ENCODE measurements at places on chromosomes 3 and 15.

- no peak for DNase-seq
Observed at GRCh38 chr15:83947156-83947555, 288.4 kb upstream of the GOLGA6L4 start.

DNA sequence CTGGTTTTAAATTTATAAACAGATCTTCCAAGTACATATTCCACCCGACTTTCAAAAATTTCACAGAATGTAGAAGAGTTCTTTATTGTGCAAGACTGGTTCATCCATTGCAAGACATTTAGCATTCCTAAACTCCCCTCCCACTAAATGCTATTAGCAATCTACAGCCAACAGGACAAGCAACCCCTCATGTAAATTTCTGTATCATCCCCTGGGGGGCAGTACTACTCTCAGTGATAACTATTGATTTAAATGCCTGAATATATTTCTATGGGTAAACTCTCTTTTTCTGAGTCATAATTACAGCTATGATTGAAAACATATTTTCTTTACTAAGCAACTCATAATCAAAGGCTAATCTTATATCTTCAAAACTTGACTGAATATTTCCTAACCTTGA, 10.7 kb upstream of the SLC15A2 start:
- DNase-seq: no peak

DNA sequence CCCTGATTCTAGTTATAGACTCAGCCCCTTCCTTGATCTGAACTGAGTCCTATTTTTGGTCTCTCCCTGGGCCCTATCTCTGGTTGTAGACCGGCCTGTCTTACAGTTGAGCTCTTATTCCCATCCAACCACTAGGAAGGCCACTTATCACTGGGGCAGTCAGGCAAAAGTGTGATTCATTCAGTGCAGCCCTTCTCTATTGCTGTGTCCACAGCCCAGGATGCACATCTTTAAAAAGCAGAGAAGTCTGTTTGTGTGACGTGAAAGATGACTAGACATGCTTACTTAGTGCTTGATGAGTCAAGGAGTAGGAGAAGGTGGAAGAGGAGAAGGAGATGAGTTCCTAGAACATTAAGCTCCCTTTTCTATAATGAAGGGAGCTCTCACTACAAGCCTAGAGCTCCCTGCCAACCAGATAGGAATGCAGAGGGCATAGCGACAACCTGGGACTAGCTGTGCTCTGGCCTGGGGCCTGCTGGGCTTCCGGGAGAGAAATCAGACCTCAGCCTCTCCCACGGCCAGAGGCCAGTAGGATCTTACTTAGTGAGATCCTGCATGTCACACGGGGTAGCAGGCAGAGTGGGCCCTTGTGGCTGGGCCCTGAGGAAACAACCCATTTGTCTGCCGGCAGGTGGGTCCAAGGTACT, 25.7 kb downstream of the INSYN1 start:
- DNase-seq: no peak

DNA sequence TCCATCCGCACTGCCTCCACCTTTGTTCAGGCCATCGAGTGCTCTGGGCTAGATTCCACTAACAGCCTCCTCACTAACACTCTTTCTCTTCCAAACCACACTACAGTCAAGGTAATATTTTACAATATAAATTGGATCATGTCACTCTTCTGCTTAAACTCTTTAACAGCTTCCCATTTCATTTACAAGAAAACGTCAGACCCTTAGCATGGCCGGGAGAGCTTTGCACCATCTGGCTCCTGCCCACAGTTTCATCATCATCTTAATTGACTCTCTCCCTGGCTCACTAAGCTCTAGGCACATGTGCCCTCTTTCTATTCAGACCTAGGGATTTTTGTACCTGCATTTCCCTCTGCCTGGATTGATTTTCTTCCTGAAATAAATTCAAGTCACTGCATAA, 354.7 kb downstream of the FGF12 start:
- no peak for DNase-seq

- no peak for DNase-seq
Observed at GRCh38 chr15:81038975-81039607, 38.4 kb downstream of the TLNRD1 start.

DNA sequence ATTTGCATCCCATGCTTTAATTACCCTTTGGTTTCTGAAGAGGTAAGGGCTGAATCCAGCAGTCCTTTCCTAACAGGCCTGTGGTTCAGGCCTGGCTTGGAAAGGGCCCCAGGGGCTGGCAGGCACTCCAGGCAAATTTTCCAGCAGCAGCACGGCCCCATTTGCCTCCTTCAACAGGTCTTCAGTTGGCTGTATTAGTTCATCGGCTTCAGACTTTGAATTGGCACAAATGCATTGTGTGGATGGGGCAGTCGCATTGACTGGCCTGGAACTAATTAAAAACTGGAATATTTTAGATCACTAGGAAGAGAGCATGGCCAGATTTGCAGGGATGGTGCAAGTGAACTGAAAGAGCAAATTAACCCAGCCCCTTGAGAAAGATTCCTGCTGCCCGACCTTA, 207.8 kb upstream of the MCTP2 start:
- no peak for DNase-seq

DNA sequence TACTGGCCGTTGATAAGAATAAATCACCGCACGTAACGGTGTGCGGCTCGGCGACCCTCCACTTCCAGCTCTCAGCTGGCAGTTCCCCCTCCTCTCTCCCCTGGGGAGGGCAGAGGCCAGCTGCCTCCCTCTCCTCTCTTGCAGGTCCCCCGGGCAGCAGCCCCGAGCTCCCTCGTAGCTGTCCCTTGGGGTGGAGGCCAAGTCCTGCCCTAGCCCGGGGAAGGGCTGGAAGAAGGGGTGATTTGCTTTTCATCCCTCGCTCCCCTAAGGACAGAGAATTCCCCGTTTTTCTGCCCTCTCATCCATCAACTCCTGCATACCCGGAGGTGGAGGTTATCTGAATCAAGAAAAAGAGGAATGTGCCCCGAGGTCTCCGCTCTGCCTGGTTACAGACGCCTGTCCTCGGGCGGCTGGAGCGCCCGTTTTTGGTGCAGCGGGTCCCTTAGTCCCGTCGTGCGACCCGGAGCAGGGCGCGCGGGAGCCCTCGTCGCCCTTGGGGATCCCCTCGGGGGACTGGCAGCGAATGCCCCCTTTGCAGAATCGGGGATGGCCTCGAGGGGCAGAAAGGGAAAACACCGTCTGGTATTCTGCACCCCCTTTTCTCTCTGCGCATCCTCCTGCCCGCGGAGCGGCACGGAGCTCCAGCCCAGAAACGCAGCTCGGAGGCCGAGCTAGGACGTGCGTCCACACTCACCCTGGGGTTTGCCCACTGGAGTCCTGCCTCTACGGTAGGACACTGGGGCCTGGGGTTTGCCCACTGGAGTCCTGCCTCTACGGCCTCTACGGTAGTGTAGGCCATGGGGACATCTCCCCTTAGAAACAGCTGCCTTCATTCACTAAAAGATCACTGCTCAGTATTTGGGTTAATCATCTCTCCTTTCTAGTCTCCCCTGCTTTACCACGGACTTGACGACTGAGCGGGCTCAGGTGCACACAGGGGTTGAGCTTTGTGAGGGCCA, 2.2 kb downstream of the PTPRG start:
- DNase-seq: no peak

DNA sequence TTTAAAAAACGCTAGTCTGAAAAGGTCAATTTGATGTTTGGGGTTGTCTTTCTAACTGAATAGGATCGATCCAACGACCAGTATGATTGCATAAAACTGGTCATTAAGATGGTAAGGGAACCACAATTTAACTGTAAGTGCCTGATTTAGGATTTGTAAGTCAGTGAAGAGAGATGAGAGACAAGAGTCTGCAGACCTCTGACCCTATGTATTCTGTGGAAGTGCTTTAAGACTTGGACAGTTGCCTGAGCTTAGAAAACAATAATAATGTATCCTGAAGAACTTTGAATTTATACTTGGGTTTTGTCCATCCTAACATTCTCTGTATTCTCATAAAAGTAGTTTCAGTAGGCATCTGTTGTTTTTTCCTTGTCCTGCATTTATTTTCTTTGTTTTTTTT, 221.4 kb upstream of the SUCLG2 start:
- DNase-seq: no peak

- no peak for DNase-seq
Observed at GRCh38 chr15:67501836-67502461, 19.0 kb upstream of the C15orf61 start.

GRCh38 chr3:172203522-172204258, 164.3 kb downstream of the FNDC3B start:
- no peak for DNase-seq

GRCh38 chr3:143559296-143559695, 289.0 kb downstream of the SLC9A9 start:
- DNase-seq: no peak

GRCh38 chr3:68817243-68817642, 115.1 kb downstream of the TAFA4 start:
- DNase-seq: no peak

DNA sequence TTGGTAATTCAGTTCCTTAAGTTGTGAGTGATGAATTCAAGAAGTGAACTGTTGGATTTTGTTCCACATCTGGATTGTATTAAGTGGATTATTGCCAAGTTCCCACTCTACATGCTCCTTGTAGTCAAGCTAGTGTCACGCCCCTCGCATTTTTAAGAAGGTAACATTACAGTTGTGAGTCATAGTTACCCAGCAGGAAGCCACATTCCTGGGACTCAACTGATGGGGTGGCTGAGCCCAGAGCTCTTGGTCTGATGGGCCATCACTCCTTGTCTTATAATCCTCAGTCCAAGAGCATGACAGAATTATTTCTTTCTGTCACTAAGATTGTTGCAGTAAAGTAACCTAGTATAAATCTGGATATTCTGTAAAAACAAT, 102.7 kb downstream of the PTPRG start:
- no peak for DNase-seq

GRCh38 chr3:134704556-134704955, 53.7 kb upstream of the KY start:
- no peak for DNase-seq

DNA sequence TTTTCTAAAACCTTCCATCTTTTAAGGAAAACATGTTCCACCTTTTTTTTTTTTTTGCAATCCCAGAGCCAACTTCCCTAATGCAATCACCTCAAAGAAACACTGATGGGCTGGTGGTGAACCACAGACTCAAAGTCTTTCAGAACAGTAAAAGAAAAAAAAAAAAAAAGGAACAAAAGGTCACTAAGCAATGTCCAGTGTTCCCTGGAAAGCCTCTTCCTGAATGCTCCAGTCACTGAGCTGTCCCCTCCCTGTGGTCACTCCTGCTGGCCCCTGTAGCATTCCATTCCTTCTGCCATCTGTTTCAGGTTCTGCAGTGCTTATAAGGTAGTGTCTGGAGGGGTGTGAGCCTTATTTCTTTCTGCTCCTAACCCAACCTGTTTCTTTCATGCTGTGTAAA, 53.3 kb downstream of the AAGAB start:
- DNase-seq: no peak

DNA sequence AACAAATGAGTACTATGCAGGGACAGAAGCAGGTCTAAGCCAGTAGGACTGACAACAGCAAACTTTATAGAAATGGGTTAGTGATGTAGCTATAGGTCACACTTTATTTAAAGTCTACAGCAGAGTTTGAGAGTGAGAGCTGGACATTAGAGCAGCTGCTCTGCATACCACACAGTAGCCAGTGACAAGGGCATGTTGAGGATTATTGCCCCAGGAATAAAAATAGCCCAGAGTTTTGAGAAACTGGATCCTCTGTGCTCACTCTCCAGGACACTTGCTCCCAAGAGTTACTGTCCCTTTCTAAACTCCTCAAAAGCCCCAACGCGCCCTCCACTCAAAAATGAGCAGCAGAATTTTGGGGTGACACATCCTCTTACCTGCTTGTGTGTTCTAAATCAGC, 21.1 kb downstream of the LRTM1 start:
- no peak for DNase-seq

DNA sequence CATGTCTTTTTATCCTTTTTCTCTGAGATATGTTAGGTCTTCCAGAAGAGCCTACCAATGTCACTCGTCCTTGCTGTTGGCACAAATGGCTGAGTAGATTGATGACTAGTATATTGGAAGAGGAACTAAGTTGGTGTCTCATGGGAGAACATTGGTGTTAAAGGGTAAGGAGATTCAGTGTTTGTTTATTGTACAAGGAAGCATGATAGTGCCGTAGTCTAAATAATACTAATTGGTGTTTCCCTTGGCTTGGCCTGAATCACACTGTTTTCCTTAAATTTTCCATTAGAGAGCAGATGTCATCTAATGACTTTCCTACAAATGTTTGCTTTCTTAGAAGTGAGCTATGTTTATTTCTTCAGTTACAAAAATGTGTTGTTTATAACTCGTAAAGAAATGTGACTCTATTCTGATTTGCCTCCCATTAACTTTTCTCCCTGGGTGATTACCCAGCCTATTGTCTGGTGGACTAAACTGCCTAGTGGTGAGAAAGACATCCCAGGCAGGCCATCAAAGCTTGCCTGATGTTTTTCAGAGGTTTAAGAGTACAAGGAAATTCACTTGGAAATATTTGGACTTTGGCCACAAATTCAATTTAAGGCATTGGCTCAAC, 28.7 kb downstream of the ADAMTSL3 start:
- no peak for DNase-seq

- DNase-seq: no peak
Observed at GRCh38 chr3:196412704-196413103, 19.5 kb downstream of the UBXN7 start.

DNA sequence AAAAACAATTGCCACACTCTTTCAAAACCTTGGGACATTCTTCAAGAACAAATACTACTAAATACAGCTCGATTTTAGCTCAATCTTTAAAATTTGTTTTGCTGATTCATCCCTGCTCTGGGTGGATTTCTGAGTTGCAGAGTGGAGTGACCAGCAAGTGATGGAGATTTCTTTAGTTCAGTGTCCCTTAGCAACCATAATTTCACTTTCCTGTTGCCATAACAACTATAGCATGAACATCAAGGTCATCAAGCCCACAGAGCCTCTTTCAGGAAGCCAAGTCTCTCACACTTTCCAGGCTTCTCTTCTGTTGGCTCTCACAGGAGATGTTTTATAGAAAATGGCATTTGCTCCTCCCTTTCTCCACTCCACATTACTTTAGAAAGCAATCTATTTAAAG, 597.2 kb upstream of the ADAMTS9 start:
- DNase-seq: peak; percentile 35

DNA sequence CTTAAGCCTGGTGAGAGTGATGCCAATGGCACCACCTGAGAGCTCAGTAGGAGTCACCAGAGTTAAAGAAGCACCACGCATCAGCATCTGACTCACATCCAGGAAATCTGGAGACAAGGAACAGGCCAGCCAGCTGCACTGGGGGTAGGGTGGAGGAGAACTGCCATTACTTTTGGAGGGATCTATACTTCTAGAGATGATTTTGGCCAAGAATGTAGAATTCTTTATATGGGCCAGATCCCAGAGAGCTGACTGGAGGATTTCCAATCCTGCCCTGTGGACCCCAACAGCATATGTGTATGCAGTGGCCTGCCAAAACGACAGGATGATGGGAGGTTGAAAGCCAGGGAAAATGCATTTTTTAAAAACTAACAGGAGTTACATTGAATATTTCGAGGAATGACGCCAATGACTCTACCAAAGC, 29.8 kb downstream of the CCR3 start:
- DNase-seq: no peak

- DNase-seq: no peak
Observed at GRCh38 chr3:52226229-52226817, 878 bp upstream of the TLR9 start.

- DNase-seq: no peak
Observed at GRCh38 chr15:58598829-58599210, 150.7 kb downstream of the ADAM10 start.
